ENCODE measurements at places on chromosomes 4 and X.

GRCh38 chr4:152257601-152258066 is 278.3 kb downstream of the FBXW7 start:
- no peak for DNase-seq

GRCh38 chr4:143091862-143092261 is 92.9 kb upstream of the USP38 start:
- DNase-seq, result no peak

DNA sequence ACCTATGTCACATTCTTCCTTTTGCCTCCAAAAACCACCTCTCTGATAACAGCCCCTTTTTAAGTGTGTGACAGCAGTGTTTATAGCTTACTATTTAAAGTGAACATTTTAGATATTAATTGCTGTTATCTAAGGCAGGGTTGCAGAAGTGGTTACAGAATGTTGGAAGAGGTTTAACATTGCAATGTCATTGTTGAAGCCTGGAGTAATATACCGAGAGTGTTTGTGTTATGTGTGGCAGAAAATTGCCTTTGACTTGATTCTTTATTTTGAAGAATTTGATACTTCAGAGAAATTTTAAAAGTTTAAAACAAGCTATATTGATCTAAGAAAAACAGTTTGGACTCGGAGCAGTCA is 37.1 kb downstream of the SMARCAD1 start:
- no peak for DNase-seq

GRCh38 chr4:150004481-150004880 is 73.8 kb upstream of the DCLK2 start:
- DNase-seq, result no peak

- no peak for DNase-seq
Observed at GRCh38 chr4:80438016-80438415, 102.5 kb downstream of the CFAP299 start.

GRCh38 chrX:136954930-136955329 is 74.4 kb upstream of the RBMX start:
- DNase-seq, result no peak

DNA sequence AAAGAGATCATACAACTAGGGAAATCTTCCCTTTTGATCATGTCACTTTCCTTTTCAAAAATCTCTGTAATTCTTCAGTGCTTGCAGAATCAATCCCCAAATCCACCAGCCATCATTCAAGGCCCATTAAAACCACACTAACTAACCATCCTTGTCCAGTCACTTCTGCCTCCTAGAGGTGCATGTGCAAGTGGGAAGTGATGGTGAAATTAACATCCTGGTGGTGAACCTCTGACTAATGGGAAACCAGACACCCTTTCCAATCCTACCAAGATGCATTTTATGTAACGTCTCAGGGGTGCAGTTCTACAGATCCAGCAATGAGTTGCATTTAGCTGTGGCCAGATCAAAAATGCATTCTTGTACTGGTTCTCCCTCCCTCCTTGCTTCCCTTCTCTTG is 341.8 kb downstream of the RAPGEF2 start:
- DNase-seq, result no peak

DNA sequence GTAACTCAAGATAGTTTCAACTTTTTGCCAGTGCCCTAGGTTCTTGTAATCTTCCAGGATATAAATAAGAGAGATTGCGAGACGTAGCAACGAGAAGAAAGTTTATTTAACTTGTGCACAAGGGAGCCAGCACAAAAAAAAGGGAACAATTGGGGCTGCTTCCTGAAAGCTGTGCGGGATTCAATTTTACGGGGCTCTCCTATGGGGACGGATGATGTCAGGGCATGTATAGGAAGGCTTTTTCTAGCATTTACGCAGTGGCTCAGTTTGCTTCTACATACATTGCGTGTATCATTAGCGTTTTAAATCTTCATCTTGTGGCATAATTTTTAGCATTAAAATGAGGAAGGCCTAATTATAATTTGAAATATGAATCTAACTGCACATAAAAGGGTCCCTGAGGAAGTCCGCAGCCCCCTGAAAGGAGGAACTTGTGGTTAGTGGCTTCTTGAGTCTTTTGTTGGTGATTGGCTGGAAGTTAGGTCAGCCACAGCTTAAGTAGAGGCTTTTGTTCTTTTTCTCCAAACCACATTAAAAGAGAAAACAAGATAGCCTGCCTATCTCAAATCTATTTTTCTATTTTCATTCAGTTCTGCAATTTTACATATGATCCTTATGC is 668.2 kb upstream of the NDST4 start:
- no peak for DNase-seq

DNA sequence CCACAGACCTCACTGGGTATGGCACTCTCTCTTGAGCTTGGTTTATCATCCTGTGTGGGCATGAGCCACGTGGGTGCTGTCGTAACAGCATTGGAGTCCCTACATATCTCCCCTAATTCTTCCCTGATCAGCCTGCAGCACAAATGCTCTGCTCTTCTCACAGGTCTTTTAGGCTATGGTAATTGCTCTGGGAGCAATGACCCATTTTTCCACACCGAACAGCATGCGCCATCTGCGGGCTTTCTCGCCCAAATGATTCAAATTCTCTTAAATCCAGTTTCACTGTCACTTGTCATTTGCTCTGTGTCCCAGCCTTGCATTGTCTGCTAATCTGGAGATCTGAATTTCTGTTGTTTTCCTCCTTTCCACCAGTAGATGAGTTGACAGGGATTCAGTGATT is 48.9 kb upstream of the GATB start:
- no peak for DNase-seq

DNA sequence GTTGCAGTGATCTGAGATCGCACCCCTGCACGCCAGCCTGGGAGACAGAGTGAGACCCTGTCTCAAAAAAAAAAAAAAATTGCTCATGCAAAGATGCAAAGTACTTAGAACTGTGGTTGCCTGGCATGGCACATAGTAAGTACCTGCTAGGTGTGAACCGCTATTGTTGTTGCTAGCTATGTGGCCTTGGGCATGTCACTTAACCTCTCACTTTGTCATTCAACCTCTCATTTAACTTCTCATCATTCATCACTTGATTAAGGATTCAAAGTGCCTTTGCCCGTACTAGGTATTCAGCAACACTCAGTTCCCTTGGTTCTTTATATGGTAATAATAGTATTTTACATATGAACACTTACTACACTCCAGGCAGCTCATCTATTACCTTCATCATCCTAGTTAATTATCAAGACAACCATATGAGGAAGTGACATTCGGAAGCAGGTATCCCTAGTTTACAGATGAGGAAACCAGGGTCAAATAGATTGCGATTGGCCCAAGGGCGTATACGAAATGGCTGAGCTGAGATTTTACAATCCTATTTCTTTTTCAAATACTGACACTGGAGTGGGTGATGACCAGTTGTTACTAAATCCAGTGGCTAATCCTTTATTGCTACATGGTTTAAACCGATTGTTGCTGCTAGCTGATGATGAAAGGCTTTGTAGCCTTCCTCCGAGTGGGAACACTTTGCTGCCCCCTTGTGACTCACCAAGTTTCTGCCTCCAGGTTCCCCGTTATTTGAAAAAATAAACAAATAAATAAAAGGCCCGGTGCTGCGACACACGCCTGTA is 28.8 kb upstream of the SOWAHD start:
- DNase-seq, result peak; percentile 24

DNA sequence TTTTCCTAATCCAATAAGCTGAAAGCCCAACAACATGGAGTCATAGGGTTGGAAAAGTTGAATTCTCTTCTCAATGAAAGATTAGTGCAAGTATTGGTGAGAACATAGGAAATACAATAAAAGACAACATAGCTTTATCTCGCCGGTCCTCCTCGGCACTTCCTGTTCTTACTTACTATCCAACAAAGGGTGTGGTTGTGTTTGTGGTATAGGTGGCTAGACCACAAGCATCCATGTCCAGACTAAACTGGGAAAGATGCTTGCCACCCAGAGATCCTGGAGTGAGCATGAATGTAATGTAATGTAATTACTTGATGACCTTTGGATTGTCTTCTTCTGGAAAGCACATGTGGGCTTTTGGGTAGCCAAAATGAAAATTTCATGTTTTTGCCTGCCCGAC is 223.8 kb downstream of the CPE start:
- no peak for DNase-seq

GRCh38 chrX:117508021-117508420 is 608.6 kb downstream of the KLHL13 start:
- DNase-seq, result no peak

DNA sequence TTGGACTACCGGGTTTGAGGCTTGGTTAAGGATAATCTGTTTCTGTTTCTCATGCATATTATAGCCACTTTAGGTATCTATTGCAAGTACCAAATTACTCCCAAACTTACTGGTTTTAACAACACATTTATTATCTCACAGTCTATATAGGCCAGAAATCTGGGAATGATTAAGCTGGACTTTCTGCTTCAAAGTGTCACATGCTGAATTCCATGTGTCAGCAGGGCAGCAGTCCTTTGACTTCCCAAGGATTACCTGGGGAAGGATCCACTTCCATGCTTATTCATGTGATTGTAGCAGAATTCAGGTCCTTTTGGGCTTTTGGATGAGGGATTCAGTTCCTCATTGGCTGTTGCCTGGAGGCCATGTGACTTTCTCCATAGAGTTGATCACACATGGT is 349.0 kb upstream of the TRAM1L1 start:
- DNase-seq, result no peak

GRCh38 chr4:169658975-169659715 is 38.8 kb downstream of the CLCN3 start:
- no peak for DNase-seq

Data from germinal center (tissue), 1 donor.